Left renal pelvis (tissue), 4 donors: ENCODE measurements at places on chromosomes 6 and 20.

DNA sequence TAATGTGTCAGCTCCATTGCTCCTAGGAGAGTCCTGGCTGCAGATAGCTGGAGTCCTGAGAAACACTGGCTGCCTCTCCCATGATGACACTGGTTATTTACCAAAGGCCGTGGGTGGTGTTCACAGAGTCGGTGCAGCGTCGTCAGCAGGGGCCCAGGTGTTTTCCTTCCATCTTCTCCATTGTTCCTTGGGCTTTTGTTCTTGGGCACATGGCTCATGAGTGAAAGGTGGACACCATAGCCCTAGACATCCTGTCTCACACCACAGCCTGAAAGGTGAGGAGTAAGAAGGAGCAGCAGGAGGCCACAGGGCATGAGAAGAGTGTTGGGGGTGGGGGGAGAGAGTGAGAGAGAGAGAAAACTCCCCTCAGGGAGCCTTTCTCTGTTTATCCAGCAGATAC, 9.1 kb downstream of the CST5 start:
- no peak for DNase-seq

GRCh38 chr6:107847844-107848802, 24.0 kb upstream of the SCML4 start:
- peak; percentile 79 for DNase-seq

- peak; percentile 51 for DNase-seq
Observed at GRCh38 chr20:52083627-52084232, 107.8 kb downstream of the ZFP64 start.

DNA sequence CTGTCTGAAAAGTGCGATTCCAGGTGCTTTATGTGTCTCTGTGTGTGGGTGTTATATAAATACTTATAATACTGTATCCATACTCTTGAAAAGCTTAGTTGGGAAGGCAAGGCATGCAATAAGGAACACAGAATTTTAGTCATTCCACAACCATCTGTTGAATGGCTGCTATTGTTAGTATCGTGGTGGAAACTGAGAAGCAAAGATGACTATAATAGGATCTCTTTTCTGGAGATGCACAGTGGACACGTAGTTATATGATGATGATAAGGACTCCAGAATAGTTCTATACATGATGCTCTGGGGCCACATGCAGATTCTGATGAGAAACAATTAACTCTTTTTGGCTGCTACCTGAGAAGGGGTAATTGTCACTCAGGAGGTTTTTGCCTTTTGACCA, 25.2 kb downstream of the ESR1 start:
- no peak for DNase-seq

DNA sequence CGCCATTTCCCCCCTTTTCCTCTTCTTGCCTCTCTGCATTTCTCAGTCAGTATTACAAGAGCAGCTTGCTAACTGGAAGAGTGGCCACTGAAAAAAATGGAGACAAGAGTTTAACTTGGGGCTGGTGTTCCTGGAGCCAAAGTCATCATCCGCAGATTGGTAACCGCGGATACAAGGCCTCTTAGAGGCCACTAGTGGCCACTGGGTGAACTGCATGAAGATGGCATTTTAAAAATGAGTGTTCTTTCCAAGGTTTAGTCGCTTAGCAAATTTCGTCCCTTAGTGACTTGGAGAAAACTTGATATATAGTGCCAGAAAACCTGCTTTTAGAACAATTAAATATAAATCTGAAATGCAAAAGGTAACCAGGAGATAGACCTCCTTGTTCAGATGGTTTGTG, 4.8 kb downstream of the F13A1 start:
- no peak for DNase-seq
